ENCODE measurements at places on chromosomes 1 and 21.

GRCh38 chr1:36514501-36514900 lies 31.8 kb upstream of the CSF3R start:
- no peak for DNase-seq

DNA sequence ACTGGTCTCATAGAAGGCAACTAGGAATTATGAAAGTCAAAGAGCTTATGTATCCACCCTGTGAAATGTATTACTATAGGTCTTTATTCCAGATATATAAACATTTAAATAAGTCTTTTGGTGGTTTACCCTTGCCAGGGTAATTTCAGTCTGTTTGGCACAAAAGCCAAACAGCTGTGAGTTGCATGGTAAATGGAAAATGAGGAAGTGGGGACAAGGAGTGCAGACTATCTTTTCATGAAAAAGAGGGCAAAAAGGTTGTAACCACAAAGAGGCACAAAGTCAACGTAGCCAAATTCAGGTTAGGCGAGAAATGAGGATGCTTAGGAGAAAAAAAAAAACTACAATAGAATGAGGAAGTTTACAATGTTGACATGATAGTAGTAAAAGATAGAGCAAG lies 492.3 kb upstream of the PRMT6 start:
- no peak for DNase-seq

DNA sequence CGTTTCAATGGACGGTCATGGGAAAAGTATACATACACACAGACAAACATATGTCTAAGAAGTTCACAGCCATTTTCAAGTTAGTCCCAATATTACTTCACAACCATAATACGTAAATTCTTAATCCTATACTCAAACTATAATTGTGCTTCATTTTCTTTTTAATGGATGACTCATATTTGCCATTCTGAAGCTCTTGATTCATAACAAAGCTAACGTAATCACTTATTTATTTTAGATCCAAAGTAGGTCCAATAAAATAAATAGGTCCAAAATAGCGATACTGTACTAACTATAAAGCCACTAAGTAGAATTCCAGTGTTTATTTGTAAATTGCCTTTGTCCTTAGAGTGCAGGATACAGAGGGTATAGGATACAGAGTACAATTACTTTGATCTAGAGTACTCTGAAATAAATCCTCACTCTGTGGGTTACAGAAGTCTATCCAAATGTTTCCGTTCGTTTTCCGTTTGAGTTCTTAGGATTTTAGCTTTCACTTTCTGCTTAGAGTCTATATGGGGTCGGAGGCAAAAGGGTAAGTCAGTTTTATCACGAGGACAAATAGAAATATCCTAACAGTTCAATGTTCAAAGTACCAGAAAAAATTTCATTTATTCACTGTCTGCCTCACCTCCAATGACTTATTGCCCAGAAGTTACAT lies 8.8 kb upstream of the C1orf115 start:
- DNase-seq: no peak

- DNase-seq: peak; percentile 93
Measured at GRCh38 chr1:221718381-221719277, 23.3 kb downstream of the DUSP10 start.

DNA sequence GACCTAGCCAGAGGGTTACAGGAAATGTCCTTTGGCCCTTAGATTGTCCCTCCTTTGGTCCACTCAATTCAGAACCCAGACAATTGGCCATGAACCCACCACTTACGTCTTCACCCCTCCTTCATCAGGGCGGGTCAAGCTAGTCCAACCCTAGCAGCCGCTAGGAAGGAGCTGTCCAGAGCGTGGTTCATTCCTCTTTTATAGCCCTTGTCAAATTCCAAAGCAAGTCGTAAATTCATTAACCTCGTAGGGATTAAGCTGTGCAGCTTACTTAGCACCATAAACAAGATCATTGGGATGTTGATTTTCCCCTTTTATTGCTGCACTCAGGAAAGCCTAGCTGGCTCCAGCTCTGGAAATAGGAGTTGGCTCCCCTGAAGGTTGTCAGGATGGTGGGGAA lies 90.1 kb downstream of the TMEM53 start:
- no peak for DNase-seq

- DNase-seq: no peak
Measured at GRCh38 chr1:246815693-246816270, 91.6 kb downstream of the SCCPDH start.

DNA sequence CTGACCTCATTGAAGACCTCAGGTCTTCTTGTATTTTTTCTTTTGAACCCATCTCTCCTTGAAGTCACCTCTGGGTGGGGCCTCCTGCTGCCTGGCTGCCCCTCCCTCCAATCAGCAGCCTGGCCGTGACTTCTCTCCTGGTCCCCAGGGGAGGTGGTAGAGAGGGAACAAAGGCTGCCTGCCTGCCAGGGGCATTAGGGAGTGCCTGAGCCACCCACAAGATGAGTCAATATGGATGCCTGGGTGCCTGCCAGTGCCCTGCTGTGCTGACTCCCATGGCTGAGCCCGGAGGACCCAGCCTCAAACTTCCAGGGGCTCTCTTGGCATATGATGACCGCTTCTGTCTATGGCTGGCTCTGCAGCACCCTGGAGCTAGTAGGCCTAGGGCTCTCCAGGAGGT lies 5.3 kb upstream of the CDCP2 start:
- peak; percentile 29 for DNase-seq

- DNase-seq: peak; percentile 95
Measured at GRCh38 chr1:214445831-214446614, 105.4 kb downstream of the PTPN14 start.

- DNase-seq: peak; percentile 9
Measured at GRCh38 chr1:116842654-116843053, 67.1 kb upstream of the PTGFRN start.
